ENCODE measurements at places on chromosomes 5 and 9. TPM values are rescaled to one million over a fixed set of nuclear protein-coding genes. Genes with fewer than 3 reads are reported as not detected.

FOXE1 gene
- not detected for total RNA-seq

SUSD3 gene
- total RNA-seq = 15.7 TPM

CBY3 gene
- 0.55 TPM for total RNA-seq

PFN3 gene
- not detected for total RNA-seq

ZNF366 gene
- not detected for total RNA-seq

INSL4 gene
- total RNA-seq = not detected

RNF183 gene
- total RNA-seq = not detected

PLK2 gene
- 2.4 TPM for total RNA-seq

PNPLA7 gene
- 3.4 TPM for total RNA-seq

PRSS3 gene
- 1.3 TPM for total RNA-seq

C5orf58 gene
- total RNA-seq = not detected

IFNA5 gene
- not detected for total RNA-seq

CLINT1 gene
- 74.8 TPM for total RNA-seq

NOL6 gene
- 83.7 TPM for total RNA-seq

SOX30 gene
- 0.15 TPM for total RNA-seq

HAVCR1 gene
- not detected for total RNA-seq

CDH9 gene
- total RNA-seq = not detected

PLPPR1 gene
- not detected for total RNA-seq

SOHLH1 gene
- not detected for total RNA-seq

CNTFR gene
- total RNA-seq = not detected

RMI1 gene
- 31.8 TPM for total RNA-seq

LRRTM2 gene
- not detected for total RNA-seq

OBP2B gene
- total RNA-seq = not detected

GFPT2 gene
- total RNA-seq = 0.42 TPM

SLC34A3 gene
- not detected for total RNA-seq

AMBP gene
- total RNA-seq = not detected

CKMT2 gene
- total RNA-seq = not detected

SLC34A1 gene
- not detected for total RNA-seq

PLAC8L1 gene
- 0.46 TPM for total RNA-seq

ATP6V0E1 gene
- 155 TPM for total RNA-seq

PCDHGC3 gene
- total RNA-seq = 0.13 TPM

SAPCD2 gene
- total RNA-seq = 16.5 TPM

MEF2C gene
- total RNA-seq = 0.08 TPM

CCIN gene
- not detected for total RNA-seq

PAEP gene
- total RNA-seq = not detected

BSPRY gene
- total RNA-seq = 6.1 TPM

TNFSF15 gene
- 0.23 TPM for total RNA-seq

ZMAT2 gene
- total RNA-seq = 73.0 TPM

EGFLAM gene
- total RNA-seq = not detected

TAS2R1 gene
- total RNA-seq = not detected

CNTNAP3B gene
- total RNA-seq = not detected

SIT1 gene
- 62.0 TPM for total RNA-seq

HCN1 gene
- total RNA-seq = not detected

MARVELD2 gene
- total RNA-seq = 0.27 TPM

FOXD4 gene
- total RNA-seq = 0.30 TPM

SEMA6A gene
- not detected for total RNA-seq

PGM5 gene
- not detected for total RNA-seq

FGF1 gene
- not detected for total RNA-seq
